ENCODE measurements at places on chromosomes 2 and 18.

- H3K36me3 ChIP-seq: no peaks in the 10 kb centered on the region
- no peak overlapping the region for H3K4me3 ChIP-seq
- H3K4me1 ChIP-seq: no peaks in the 10 kb centered on the region
- no peak overlapping the region for H3K27ac ChIP-seq
Observed at GRCh38 chr18:4125627-4126230, 329.4 kb downstream of the DLGAP1 start.

DNA sequence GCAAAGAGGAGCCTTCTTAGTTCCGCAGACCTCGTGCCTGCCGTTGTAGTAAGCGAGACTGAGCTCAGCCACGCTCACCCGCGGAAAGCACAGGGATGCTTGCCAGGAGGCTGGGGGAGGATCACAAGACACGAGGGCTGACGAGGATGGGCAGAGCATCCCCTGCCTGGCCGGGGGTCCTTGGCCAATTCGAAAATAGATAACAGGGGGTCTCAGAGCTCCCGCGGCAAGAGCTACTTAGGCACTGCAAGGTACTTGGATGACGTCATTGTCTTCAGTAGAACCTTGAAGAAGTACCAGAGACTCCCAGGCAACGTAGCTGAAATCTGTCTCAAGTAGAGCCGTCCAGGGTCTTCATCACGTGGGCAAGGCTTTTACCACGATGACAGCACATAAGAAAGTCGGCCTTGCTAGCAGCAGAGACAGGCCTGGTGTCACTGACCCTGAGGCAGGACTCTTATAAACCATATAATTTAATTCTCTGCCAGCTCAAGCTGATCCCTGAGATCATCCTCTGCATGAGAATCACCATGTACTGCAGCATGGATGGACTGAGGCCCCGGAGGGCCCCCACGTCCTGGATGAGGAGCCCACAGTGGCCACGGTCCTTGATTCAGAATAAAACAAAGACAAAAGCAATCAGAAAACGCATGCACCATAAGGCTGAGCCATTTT is 81.9 kb downstream of the TMEM18 start:
- H3K4me1 ChIP-seq: no peaks in the 10 kb centered on the region
- no peak for DNase-seq
- peaks cover 7% of the 10 kb centered on the region for H3K27me3 ChIP-seq
- no peaks in the 10 kb centered on the region for H3K36me3 ChIP-seq
- H3K4me3 ChIP-seq: no peak overlapping the region

GRCh38 chr18:76995896-76996295 is 136.7 kb downstream of the MBP start:
- peaks cover 6% of the 10 kb centered on the region for H3K27me3 ChIP-seq
- no peak overlapping the region for H3K27ac ChIP-seq

- no peak overlapping the region for H3K4me3 ChIP-seq
- H3K36me3 ChIP-seq: no peaks in the 10 kb centered on the region
- H3K27ac ChIP-seq: no peak overlapping the region
Observed at GRCh38 chr18:12028674-12029073, 47.4 kb downstream of the IMPA2 start.

DNA sequence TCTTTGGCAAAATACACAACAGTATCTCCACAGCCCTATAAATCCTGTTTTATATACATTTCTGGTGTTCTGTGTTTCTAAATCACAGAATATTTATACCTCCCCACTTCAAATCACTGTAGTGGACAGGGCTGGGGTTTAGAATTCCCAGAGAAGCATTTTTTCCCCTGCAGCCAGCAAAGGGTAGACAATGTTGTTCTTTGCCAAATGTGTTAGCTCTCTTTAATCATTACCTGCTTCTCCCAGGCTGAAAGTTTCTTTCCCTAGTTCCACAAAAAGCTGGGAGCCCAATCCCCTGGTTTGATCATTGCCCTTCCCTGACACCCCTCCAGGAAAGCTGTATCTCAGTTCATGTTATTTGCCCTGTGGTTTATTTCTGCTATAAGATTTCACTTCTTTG is 520.0 kb upstream of the SPHKAP start:
- no peaks in the 10 kb centered on the region for H3K36me3 ChIP-seq
- no peak overlapping the region for H3K27ac ChIP-seq
- H3K4me3 ChIP-seq: no peak overlapping the region
- DNase-seq: no peak
- H3K27me3 ChIP-seq: no peaks in the 10 kb centered on the region
- H3K4me1 ChIP-seq: no peaks in the 10 kb centered on the region

Data from activated T-helper 2 cell treated with anti-CD3 and anti-CD28 coated beads, Interferon-gamma antibody, Interleukin-2, Interleukin-4, amounts not matched to agents 10 μg/mL and 5 μg/mL and 100 μg/mL, durations not matched to agents 14 hours and 24 hours and 36 hours (primary cell).